ENCODE measurements at places on chromosomes 12 and 14.

DNA sequence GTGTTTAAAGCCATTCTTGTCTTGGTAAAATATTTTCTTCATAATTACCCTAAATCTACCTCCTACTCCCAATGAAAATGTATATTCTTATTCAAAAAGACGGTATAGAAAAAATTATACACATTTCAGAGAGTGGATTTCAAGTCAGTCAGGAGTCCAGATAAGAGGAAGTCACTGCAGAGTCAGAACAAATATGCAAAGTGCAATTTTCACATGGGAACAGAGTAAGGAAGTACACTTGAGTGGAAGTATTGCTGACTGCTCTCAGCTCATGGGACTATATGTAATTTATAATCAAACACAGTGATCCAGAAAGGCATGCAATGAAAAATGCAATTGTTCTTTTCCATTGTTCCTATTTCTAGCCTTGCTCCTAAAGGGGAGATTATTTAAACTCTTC, 1128.0 kb downstream of the AACS start:
- DNase-seq: no peak

GRCh38 chr12:86091681-86092080, 164.5 kb downstream of the MGAT4C start:
- no peak for DNase-seq

- no peak for DNase-seq
These were observed 3.3 kb upstream of the BHLHE41 start for GRCh38 chr12:26128168-26128567.

- no peak for DNase-seq
These were observed 37.3 kb upstream of the MYL2 start for GRCh38 chr12:110957652-110958051.

- no peak for DNase-seq
These were observed 84.7 kb upstream of the CEP83 start for GRCh38 chr12:94544355-94544754.

GRCh38 chr14:64821651-64822050, 58.1 kb downstream of the SPTB start:
- DNase-seq: no peak

DNA sequence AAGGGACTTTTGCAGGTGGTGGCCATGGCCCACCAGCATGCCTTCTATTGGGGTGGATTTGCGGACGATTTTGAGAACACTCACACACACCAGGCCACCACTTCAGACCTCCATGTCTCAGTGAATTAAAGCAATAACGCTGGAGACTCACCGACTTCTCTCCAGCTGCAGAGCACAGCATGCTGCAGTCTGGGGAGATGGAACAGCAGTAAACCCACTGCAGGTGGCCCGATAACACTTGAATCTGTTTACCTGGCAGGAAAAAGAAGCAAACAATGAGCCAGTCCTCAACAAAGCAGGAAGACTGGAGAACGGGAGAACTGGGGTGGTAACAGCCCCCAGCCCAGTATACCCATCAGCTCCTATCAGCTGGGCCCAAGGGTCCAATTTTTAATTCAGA, 21.6 kb downstream of the RFC5 start:
- DNase-seq: no peak

DNA sequence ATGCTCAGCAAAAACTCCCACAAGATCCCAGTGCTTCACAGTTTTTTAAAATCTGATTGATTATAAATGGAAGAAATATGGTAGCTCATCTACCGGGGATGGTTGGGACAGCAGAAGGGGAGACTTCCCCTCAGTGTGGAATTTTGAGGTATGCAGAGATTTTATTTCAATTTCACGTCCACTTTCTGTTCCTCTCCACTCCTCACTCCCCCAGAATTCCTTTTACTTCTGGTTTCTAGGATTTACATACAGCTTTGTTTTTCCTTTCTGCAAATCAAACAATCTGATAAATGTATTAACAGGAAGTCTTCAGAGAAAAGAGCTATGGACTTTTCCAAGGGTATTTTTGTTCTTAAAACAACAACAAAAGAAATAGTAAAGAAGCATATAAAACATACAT, 181.5 kb upstream of the ARHGAP5 start:
- DNase-seq: no peak

DNA sequence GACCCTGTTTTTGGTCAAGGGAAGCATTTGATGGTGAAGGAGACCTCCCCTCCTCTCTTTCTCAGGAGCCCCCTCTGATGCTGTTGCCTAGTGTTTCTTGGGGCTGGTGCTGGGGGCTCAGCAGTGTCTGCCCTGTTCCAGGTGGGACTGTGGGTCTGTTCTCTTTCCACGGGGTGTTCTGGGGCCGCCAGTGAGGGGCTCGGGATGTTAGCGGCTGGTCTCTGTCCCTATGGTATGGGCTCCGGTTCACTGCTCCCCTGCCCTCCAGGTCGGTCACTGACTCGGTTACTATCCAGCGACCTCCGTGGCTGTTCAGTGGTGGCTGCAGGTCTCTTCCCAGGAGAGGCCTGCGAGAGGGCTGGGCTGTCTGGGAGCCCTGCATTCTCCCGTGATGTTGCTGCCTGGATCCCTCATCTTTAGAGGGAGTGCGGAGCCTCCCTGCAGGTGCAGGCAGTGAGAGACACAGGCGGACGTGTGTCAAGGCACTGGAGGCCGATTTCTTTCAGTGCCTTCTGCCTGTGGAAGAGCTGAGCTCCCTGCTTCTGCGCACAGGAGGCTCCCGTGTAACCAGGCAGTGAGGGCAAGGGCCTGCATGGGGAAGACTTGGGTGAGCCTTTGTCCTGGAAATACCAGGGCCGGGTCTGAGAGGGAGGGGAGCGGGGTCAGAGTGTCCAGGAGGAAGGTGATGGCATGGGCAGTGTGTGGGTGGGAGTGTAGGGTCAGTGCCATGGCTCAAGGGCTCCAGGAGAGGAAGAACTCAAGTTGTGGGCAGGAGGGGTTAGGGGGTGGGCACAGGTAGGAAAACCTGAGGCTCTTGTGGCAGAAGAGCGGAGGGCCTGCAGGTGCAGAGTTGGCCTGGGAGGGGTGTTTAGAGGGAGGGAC, 362.6 kb downstream of the TMEM121 start:
- no peak for DNase-seq

DNA sequence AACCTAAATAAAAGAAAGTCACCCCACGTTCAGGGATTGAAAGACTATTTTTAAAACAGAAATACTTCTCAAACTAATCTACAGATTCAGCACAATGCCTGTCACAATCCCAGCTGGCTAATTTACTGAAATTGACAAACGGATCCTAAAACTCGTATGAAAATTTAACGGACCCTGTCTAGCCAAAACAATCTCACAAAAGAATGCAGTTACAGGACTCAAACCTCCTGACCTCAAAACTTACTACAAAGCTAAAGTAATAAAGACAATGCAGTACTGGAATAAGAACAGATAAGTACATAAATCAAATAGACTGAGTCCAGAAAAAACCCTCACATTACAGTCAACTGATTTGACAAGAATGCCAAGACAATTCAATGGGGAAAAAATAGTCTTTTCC, 48.8 kb downstream of the IPO8 start:
- no peak for DNase-seq

GRCh38 chr14:38716926-38717325, 386.1 kb downstream of the SEC23A start:
- peak; percentile 79 for DNase-seq

DNA sequence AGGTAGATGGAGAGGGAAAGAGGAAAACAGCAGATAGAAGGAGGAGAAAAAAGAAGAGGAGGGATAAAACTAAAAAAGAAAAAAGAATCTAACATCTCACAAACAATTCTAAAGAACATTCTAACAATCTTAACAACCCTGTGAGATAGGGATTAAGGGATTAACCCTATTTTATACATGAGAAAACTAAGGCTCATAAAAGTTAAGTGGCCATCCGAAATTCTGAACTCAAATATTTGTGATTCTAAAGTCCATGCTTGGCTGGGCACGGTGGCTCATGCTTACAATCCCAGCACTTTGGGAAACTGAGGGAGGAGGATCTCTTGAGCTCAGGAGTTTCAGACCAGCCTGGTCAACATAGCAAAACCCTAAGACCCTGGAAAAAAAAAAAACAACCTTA, 13.1 kb downstream of the KIF21A start:
- DNase-seq: no peak

GRCh38 chr12:131137836-131138637, 184.3 kb downstream of the ADGRD1 start:
- no peak for DNase-seq

GRCh38 chr14:58876608-58877007, 238.8 kb downstream of the DACT1 start:
- peak; percentile 14 for DNase-seq

DNA sequence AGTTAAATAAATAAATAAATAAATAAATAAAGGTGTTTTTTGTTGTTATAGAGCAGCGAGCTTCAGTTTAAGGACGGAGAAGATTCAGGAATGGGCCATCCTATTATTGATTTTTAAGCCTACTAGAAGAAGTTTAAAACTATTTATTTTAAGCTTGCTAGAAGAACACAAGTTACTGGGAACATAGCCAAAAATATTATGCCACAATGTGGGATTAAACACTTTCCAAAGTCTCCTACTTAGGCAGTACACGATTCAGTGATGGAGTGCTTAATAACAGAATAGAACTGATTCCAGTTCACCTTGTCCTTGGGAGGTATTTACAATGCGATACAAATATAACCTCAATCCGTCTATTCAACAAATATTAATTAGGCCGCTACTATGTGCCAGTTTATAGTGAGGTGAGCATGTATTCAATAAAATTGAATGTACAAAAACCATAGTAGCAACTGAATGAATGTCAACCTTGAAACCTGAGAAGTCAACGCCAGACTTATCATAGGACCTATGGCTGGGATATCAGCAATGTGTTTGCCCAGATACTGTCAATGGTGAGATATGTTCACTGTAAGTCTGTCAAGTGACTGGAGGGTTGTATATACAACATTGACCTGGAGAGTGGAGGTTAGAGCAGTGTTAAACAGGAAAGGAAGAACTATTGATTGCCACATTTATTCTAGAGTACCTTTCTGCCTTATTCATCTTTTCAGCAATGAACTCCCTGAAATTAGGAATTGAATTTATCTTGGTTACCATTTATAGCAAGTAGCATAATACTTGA, 486.4 kb downstream of the TMTC2 start:
- DNase-seq: no peak

DNA sequence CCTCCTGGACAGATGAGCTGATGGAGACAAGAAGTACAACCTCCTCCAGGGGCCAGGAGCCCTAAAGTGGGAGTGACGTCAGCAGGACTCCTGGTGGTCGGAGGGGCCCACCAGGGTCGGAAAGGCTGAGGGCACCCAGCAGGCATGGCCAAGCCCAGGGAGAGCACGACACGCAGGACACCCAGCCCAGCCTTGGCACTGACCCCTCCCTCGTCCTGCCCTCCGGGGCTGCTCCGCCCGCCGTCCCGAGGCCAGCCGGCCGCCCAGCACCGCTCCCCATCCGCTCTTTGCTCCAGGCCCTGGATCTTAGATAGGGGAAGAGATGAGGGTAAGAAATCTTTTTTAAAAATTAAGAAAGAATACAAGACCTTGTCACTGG, 14.4 kb upstream of the RPLP0 start:
- no peak for DNase-seq

DNA sequence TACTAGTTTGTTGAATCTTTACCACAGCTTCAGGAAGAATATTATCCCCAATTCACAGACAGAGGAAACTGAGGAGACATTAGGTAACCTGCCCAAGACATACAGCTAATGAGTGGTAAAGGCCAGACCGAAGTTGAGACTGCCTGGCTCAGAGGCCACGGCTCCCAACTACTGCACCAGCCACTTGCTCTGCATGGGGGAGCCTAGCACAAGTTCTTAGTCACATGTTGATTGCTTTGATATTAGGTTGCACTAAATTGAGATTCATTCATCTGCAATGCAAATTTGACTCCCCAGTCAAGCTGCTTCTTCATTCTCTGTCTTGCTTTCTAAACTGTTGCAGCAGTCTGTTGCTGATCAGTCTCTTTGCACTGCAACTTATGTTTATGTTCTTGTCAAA, 25.9 kb upstream of the POLR3B start:
- no peak for DNase-seq

GRCh38 chr12:26029736-26030022, 71.2 kb downstream of the RASSF8 start:
- no peak for DNase-seq

- DNase-seq: no peak
These were observed 163.0 kb downstream of the BRMS1L start for GRCh38 chr14:35988972-35989690.

- no peak for DNase-seq
These were observed 558.6 kb downstream of the DIO2 start for GRCh38 chr14:79652513-79653307.

- DNase-seq: no peak
These were observed 4.0 kb upstream of the CNTN1 start for GRCh38 chr12:40688085-40688725.

DNA sequence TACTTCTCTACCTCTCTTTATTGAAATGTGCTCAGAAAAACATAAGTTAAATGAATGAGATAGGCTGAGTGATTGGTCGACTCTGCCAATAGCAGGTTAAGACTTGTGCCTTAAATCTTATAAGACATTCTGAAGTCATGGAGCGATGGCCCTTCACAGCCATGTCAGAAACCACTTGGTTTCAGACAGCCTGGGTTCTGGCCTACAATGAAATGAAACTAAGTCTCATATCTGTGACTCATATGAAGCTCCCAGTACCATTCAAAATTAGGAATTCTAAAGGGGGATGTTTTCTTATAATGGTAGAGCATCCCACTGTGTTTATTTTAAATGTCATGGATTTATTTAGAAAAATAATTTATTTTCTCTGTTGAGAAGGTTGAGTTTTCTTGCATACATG, 42.6 kb downstream of the PLXNC1 start:
- DNase-seq: no peak

DNA sequence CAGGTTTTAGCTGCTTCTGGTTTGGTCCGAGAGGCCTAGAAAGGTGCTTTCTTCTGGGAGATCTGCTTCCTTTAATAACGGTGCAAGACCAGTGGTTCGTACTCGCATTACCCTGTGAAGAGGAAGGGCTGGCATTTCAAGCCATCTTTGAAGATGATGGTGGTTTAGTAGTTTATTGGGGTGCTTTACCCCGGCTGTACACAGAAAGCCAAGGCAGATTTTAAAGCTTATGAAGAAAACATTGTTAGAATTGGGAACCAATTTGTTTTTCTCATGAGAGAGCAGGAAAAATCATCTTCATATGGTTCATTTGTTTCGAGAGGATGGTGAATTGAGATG, 3.6 kb downstream of the CCND2 start:
- DNase-seq: no peak

DNA sequence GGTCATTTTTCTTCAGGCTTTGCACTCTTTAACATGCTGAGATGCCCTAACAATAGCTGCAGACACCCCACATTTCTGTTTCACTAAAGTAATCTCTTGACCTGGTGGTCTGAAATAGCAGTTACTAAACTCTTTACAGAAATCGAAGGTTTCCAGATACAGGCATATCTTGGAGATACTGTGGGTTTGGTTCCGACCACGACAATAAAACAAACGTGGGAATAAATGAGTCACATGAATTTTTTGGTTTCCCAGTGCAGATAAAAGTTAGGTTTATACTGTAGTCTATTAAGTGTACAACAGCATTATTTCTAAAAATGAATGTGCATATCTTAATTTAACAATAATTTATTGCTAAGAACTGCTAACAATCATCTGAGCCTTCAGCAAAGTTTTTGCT, 208.7 kb downstream of the EGLN3 start:
- DNase-seq: no peak

GRCh38 chr14:51545396-51545795, 106.3 kb upstream of the FRMD6 start:
- no peak for DNase-seq

- no peak for DNase-seq
These were observed 34.7 kb upstream of the RTRAF start for GRCh38 chr14:51954657-51955056.
